T-helper 9 cell (primary cell): ENCODE measurements at places on chromosomes 5 and 9.

GRCh38 chr5:116527582-116527981 lies 47.0 kb downstream of the SEMA6A start:
- no peak for DNase-seq

GRCh38 chr9:127574072-127574993 lies 37.7 kb upstream of the STXBP1 start:
- no peak for DNase-seq

GRCh38 chr5:179115307-179115706 lies 55.1 kb downstream of the ZNF354C start:
- DNase-seq, result no peak

DNA sequence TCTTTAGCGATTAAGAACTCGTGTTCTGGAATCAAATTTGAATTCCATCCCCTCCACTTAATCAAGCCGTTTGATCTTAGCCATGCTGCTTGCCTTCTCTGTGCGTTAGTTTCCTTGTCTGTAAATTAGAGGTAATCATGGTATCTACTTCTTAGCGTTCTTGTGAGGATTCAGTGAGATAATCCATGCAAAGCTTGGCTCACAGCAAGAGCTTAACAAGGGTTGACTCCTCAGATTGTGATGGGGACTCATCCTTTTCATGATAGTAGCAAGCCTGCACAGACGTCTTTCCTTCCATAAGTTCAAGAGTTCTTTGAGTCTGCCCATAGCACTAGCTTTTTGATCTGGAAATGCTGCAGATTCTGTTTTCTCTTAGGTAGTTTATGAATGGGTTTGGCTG lies 72.8 kb downstream of the TRIO start:
- no peak for DNase-seq

GRCh38 chr9:34513567-34514214 lies 9.1 kb downstream of the ENHO start:
- no peak for DNase-seq

GRCh38 chr5:67639976-67640375 lies 443.4 kb upstream of the CD180 start:
- no peak for DNase-seq

GRCh38 chr9:84819491-84819991 lies 150.0 kb downstream of the NTRK2 start:
- no peak for DNase-seq

- DNase-seq, result no peak
Measured at GRCh38 chr5:37575541-37576489, 196.7 kb downstream of the WDR70 start.

- no peak for DNase-seq
Measured at GRCh38 chr9:12732971-12733370, 39.8 kb downstream of the TYRP1 start.

DNA sequence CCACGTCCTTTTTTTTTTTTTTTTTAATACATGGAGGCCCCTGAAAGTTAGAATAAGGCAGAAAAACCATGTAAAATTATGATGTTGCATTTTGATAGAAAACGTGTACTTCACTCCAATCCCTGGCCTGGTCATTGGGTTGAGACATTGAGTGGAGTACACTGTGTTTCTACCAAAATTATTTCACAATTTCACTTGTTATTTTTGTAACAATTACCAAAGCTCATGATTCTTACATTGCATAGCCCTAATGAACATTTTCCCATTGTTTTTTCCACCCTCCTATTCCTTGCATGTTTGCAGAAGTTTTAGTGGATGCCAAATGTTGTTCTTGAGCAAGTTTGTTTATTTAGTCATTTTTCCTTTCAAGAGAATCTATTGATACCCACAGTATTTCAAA lies 21.9 kb downstream of the MAMDC2 start:
- DNase-seq, result no peak

- DNase-seq, result no peak
Measured at GRCh38 chr5:112289465-112289864, 129.6 kb downstream of the EPB41L4A start.

- DNase-seq, result no peak
Measured at GRCh38 chr9:72581694-72582093, 60.3 kb downstream of the TMC1 start.

DNA sequence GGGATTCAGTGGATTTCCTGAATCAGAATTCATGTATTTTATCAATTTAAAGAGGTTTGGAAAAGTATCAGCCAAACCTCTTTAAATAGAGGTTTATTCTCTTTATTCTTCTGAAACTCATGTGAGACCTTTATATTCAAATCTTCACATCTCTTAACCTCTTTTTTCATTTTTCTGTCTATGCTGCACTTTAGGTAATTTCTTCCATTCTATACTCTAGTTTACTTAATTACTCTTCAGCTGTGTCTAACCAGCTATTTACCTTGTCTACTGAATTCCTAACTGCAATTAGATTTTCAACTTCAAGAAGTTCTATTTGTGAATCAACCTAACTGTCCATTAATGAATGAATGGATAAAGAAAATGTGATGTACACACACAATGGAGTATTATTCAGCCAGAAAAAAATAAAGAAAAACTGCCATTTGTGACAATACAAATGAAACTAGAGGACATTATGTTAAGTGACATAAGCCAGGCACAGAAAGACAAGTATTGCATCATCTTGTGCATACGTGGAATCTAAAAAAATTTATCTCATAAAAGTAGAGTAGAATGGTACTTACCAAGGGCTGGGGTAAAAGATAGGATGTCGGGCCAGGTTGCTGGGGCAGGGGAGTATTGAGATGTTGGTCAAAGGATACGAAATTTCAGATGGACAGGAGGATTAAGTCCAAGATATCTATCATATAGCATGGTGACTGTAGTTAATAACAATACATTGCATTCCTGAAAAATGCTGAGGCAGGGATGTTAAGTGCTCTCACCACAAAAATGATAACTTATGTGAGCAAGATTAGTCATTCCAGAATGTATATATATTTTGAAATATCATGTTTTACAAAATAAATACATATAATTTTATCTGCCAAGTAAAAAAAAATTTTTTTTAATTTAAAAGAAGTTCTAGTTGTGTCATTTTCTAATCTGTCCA lies 129.5 kb upstream of the LRRTM2 start:
- no peak for DNase-seq

DNA sequence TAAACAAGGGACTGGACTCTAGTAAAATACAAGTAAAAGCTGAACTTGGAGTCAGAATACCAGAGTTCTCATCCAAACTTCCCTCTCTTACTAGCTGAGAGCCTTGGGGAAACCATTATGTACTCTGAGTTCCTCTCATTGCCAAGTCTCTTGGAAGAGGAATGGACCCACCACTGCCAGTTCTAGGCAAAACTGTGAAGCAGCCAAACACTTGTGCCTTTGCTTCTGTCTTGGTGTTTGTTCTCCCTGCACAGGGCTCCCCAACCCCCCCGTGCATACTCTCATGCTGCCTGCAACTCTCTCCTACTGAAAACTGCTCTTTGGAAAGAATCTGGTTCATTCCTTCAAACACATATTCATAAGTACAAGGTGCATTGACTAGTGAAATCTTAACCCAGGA lies 102.6 kb downstream of the PDZD2 start:
- no peak for DNase-seq

- no peak for DNase-seq
Measured at GRCh38 chr9:97980479-97980803, 2.7 kb upstream of the ANP32B start.

DNA sequence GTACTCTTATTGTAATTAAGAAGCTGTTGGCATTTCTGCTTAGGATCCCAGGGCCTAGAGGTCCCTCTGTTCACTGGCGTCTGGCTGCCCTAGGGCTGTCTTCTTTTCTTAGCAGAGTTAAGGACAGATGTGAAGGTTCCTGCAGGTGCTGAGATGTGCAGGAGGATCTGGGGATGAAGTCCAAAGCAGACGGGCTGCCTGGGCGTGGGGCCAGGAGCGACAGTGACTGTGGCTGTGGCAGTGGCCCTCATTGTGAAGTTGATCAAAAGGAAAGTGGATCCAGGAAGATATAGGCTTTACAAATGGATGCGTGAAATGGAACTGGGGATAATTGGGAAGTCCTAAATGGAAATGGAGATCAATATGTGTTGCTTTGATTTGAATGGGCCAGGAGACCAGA lies 19.1 kb upstream of the SH3PXD2B start:
- DNase-seq, result no peak

- DNase-seq, result no peak
Measured at GRCh38 chr9:101711330-101711941, 27.0 kb downstream of the GRIN3A start.

GRCh38 chr5:80722916-80723315 lies 68.1 kb upstream of the DHFR start:
- DNase-seq, result no peak

GRCh38 chr5:144983101-144983500 lies 812.4 kb downstream of the KCTD16 start:
- no peak for DNase-seq

- no peak for DNase-seq
Measured at GRCh38 chr5:179780362-179780761, 13.4 kb upstream of the LTC4S start.

DNA sequence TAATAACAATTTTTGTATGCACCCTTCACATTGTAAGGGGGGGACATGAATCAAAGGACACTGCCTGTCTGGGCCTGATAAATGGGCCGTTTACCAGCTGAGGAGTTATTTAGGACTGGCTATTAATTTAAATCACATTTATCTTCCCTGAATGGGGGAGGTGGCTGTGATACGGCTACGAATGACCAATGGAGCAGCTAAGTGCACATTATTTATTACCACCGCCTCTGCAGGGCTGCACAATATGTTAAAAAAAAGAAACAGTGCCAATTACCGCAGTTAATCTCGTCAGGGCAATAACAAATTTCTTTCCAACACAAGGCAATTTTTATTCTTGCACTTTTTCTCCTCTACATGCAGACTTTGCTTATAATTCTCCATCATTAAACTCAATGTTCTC lies 318.4 kb downstream of the IRX2 start:
- DNase-seq, result no peak

- no peak for DNase-seq
Measured at GRCh38 chr5:131212471-131213021, 41.8 kb downstream of the LYRM7 start.

DNA sequence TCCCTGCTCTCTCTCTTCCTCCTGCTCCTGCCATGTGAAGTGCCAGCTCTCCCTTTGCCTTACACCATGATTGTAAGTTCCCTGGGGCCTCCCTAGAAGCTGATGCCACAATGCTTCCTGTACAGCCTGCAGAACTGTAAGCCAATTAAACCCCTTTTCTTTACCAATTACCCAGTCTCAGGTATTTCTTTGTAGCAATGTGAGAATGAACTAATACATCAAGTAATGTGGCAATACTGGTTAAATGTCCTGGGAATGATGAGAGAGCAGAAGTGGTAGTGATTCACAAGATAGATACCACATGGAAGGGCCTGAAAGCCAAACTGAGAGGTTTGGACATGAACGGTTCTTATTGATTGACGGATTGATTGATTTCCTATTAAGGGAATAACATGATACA lies 62.6 kb upstream of the IL12B start:
- DNase-seq, result no peak

DNA sequence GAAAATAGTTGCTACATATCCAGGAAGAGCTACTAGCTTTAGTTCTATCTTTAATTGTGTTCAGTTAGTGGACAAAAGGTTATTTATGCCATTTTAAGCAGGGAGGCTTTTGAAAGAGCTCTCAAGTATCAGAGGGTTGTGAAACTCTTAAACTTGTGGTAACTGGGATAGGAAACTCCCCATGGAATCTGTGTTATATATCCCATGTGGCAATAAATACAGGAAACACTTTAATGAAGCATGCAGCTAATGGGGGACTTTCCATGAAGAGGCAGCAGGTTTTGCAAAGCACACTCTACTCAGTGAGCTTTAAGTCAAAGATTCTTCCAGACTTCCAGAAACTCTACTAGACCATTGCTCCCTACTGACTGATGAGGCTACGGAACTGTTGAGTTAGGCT lies 805.0 kb upstream of the C9orf72 start:
- DNase-seq, result no peak

- DNase-seq, result no peak
Measured at GRCh38 chr9:14780251-14780650, 57.7 kb upstream of the CER1 start.

GRCh38 chr9:93698140-93698908 lies 121.9 kb downstream of the PHF2 start:
- no peak for DNase-seq

DNA sequence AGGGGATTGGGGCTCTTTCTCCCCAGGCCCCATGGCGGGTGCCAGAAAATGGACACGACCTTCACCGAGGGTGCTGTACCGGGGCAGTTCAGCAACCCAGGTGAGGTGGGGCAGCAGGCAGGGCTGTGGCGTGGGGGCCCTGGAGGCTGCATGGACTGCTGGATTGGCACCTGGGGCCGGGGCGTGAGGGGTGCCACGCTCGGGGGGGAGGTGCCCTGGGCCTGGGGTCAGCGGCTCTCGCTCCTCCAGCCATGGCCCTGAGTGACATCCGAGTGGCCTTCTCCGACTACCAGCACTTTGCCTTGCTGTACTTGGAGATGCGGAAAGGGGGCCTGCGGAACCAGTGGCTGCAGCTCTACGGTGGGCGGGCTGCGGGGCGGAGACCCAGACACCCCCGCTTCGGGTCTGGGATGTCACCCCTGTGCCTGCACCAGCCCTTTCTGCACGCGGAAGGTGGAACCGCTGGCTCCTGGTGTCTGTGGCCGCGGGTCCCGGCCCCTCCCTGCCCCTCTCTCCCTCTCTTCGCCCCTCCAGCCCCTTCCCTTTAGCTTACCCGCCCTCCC lies 1.8 kb downstream of the LCNL1 start:
- DNase-seq, result no peak

- no peak for DNase-seq
Measured at GRCh38 chr5:124844371-124844920, 98.0 kb upstream of the ZNF608 start.

DNA sequence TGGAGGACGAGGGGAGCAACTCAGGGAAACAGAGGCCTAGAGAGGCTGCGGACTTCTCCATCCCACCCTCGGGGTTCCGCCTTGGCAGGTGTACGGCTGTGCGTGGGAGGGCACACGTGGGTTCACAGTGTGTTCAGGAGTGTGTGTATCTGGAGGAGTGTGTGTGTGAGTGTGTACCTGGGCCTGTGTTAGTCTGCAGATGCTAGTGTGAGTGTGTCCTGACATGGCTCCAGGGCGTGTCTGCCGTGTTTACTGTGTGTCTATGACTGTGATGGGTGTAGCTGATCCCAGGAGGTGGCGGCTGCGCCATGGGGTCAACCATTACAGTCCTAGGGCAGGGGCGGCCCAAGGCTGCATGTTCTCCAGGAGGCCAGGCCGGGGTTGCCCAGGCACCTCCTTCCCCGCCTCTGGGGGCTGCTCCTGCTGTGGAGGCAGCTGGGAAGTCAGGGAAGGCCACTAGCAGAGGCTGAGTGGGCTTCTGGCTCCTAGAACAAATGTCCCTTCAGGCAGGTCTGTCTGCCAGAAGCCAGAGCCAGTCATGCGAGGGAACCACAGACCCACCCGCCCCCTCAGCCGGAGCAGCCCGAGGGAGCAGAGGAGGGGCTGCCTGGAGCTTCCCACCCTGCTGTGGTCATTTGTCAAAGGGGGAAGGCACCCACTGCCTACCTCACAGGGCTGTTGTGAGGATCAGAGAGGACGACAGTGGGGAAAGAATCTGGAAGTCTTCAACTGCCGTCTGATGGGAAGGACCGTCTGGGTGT lies 21.4 kb downstream of the CRB2 start:
- DNase-seq, result no peak
